T-helper 2 cell (primary cell): ENCODE measurements at places on chromosomes 7 and 10.

- DNase-seq = no peak
These were observed 209.0 kb upstream of the ZMIZ1 start for GRCh38 chr10:78859769-78860168.

GRCh38 chr7:65295409-65295808 lies 78.2 kb upstream of the ZNF92 start:
- DNase-seq = peak; percentile 41

DNA sequence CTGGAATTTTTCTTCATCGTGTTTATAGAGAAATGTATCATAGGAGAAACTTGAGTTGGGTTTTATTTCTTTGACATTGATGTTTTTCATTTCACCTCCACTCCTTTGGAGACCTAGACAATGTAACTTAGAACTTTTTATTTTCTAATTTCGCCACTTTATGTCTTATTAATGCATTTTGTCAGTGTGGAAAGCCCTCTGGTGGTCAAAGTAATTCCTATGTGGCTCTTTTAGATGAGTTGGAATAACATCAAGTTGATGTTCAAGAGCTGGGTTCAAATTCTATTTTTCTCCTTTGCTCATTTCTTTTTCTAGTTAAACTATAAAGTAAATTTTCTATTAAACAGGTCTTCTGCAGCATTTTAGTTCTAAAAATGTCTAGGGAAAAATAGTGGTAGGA lies 478.6 kb downstream of the LRMDA start:
- DNase-seq = no peak

- DNase-seq = no peak
These were observed 68.4 kb downstream of the PPP1R3C start for GRCh38 chr10:91564508-91564907.

DNA sequence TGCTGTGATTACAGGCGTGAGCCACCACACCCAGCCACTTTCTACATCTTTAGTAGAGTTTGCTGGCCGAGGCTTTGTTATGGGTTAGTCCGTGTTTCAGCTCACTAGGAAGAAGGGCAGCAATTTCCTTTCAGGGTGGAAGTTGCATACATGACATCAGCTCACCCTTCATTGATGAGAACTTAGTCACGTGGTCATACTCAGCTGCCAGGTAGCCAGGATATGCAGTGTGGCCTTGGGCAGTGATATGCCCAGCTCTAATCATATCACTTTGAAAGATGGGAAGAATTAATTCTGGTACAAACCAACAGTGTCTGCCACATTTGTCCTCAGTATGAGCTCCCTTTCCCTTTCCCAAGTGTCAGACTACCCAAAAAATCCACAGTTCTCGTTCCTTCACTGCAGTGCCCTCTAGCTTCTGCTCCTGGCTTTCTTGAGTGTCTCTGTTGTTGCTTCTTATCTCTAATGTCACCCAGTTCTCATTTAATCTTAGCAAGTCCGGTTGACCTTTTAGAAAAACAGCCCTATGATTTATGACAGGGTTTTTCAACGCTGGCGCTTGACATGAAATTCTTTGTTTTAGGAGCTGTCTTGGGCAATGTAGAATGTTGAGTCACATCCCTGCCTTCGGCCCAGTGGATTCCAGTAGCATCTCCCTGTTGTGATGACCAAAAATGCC lies 108.7 kb upstream of the ITGB1 start:
- no peak for DNase-seq

DNA sequence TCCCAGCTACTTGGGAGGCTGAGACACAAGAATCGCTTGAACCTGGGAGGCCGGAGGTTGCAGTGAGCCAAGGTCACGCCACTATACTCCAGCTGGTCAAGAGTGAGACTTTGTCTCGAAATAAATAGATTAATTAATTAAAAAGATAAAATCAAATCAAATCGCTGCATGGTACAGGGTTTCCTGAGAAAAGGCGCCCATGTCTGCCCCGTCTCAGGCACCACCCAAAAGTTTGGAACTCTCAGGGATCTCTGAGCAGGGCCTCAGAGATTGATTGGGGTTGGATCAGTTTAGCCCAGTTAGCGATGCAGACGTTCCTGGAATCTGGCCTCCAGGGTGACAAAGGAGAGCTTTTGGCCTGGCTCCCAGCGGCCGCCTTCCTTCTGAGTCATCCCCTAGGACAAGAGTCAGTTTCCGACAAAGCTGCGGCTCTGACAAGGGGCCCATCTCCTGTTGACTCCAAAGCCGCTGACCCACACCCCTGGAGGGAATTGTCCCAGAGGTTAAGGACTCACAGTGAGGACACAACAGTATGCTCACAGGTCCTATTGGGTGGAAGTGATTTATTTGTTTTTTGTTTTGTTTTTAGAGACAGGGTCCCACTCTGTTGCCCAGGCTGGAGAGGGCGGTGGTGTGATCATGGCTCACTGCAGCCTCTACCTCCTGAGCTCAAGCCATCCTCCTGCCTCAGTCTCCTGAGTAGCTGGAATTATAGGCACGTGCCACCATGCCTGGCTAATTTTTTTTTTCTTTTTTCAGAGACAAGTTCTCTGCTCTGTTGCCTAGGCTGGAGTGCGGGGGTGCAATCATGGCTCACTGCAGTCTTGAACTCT lies 6.8 kb downstream of the ORAI2 start:
- DNase-seq = no peak

DNA sequence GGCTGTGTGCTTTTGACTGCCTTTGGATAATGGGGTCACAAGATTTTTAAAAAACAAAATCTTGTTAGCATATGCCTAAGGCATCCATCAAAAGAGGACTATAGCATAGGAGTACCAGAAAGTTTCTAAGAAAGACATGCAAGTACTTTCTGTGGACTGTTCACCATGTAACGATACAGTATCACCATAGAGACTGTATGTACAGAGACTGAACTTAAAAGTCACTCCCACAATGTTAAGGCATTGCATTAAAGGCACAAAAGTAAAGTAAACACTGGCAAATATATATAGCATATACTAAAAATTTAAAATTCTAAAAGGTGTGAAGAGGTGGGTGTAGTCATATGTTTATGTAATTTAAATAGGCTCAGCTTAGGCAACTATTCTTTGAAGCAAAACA lies 190.9 kb downstream of the IMMP2L start:
- no peak for DNase-seq

- DNase-seq = no peak
These were observed 46.7 kb downstream of the SHOC2 start for GRCh38 chr10:110966146-110966545.

DNA sequence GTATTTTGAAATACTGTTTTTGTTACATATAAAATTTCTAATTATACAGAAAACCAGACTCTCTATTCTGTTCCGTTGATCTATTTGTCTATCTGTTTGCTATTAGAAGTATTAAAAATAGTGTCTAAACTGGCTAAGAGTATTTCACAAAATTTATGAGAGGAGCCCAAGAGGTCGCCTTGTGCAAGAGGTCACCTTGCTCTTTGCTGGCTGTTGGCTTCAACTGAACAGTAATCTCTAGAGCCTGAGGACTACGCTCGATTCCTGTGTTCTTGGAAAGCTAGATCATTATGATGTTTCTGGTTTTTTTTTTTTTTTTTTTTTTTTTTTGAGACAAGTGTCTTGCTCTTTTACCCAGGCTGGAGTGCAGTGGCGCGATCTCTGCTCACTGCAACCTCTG lies 428.6 kb downstream of the LRMDA start:
- no peak for DNase-seq

- no peak for DNase-seq
These were observed 88.7 kb upstream of the NRP1 start for GRCh38 chr10:33423154-33423529.

DNA sequence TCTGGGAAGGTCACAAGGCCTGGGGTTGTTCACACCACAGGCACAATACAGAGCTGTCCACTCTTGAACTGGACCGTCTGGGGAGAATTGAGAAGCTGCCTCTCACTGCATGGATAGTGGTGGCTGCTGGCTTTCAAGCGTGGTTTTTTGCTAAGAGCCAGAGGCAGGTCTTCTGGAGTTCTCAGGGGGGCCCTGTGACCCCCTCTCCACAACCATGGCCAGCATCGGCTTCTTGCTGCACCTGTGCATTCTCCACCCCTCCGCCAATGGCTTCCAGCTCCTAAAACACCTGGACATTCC lies 140.3 kb downstream of the ADCY1 start:
- DNase-seq = no peak

GRCh38 chr7:107115762-107116540 lies 52.9 kb upstream of the HBP1 start:
- DNase-seq = no peak
